ENCODE measurements at places on chromosomes 6 and 20. TPM values are rescaled to one million over a fixed set of nuclear protein-coding genes. Genes with fewer than 3 reads are reported as not detected.

The DLL1 gene
- total RNA-seq = 4.7 TPM

The PKHD1 gene
- total RNA-seq = not detected

The NKX2-4 gene
- total RNA-seq = not detected

The FGD2 gene
- not detected for total RNA-seq

The TNXB gene
- 3.0 TPM for total RNA-seq

The HAO1 gene
- not detected for total RNA-seq

The TTK gene
- total RNA-seq = 45.2 TPM

The TMC2 gene
- not detected for total RNA-seq

The DEFB121 gene
- total RNA-seq = not detected

The SFTA2 gene
- total RNA-seq = not detected

The CALHM5 gene
- total RNA-seq = not detected

The RMND1 gene
- total RNA-seq = 12.2 TPM

The SOX4 gene
- 60.6 TPM for total RNA-seq

The EPHA7 gene
- 59.0 TPM for total RNA-seq

The SPATS1 gene
- total RNA-seq = 0.63 TPM

The ANKEF1 gene
- 6.6 TPM for total RNA-seq

The DLK2 gene
- 4.4 TPM for total RNA-seq

The UQCC2 gene
- 40.1 TPM for total RNA-seq

The LY6G5B gene
- 3.9 TPM for total RNA-seq

The BHLHE23 gene
- not detected for total RNA-seq

The C6orf132 gene
- total RNA-seq = 1.7 TPM
